ENCODE measurements at places on chromosomes 6 and 20.

DNA sequence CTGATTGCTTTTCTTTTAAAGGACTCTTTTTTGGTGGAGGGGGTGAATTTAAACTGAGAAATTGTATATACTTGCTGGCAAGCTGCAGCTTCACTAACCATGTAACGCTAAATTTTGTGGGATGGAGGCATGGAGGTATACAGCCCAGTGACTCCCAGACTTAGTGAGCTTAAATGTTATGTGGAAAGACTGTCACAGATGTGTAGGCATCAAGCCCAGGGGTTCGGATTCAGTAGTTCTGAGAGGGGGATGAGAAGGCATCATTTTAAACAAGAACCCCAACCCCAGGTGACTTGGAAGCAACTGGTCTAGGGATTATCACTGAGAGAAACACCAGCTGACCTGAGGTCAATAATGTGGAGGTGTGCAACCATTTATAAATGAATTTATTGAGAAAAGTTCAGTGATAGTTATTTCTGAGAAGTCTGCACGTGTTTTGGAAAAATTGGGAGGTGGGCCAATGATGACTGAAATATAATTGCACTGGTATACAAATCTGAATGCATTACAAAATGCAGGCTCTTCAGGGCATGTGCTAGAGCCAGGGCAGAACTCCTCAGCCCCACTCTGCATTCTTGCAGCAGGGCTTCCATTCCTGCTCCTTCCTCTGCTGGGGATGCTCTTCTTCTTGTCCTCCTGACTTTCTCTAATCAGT is 26.9 kb downstream of the RFPL4B start:
- no peak for DNase-seq

DNA sequence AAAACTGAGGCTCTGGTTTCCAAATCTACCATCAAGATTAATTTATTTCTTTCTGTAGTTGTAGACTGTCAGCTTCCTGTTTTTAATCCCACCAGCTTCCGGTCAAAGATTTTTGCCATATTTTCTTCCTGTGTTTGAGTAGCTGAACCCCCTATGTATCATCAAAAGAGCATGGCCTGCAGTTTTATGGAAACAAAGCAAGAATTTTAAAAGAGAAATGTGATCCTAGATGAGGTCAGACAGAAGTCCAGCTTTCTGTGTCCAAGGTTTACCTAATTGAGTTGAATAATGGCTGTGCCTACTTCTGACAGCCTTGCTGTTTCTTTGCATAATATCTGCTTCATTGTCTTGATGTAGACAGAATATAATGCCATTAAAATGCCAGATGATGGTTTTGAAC is 163.7 kb downstream of the CARMIL1 start:
- no peak for DNase-seq

DNA sequence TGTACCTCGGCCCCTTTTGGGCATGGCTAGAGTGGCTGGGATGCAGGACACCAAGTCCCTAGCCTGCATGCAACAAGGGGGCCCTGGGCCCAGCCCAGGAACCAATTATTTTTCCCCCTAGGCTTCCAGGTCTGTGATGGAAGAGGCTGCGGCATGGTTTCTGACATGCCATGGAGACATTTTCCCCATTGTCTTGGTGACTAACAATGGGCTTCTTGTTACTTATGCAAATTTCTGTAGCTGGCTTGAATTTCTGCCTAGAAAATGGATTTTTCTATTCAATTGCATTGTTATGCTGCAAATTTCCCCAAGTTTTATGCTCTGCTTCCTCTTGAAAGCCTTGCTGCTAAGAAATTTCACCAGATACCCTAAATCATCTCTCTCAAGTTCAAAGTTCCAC is 1269.6 kb upstream of the CITED2 start:
- DNase-seq: no peak

GRCh38 chr6:134267917-134268361 is 50.0 kb downstream of the SGK1 start:
- no peak for DNase-seq

GRCh38 chr20:9517297-9518162 is 3.1 kb downstream of the LAMP5 start:
- DNase-seq: no peak

DNA sequence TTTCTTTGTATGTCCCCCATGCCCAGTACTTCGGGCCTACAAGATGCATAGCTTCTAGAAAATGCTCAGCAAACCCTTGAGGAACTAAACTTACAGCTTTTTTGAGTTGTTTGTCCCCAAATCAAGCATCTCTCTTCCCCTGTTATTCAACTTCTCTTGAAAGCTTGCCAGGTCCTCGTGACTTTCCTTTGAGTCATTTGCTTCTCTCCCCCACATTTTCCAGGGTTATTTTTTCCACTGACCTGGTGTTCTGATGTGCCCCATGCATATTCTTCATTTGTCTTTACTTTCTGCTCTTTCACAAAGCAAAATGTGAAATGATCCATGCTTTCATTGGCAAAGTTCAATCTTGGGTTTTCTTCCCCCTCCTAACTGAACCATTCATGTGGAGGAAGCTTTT is 204.8 kb downstream of the TFAP2A start:
- no peak for DNase-seq

DNA sequence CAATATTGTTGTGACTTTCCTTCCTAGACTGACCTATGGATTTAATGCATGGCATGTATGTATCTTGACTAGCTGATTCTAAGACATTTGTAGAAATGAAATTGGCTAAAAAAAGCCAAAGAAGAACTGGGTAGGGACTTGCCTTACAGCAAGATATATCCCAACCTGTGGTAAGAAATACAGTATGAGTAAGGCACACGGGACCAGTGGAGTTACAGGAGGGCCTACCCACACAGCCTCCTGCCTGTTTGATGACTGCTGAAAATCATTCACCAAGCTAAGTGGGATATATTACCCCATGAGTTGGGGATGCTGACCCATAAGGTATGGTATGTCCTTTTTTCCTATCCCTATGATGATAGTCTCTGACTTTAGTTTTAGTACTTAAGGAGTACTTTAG is 112.2 kb downstream of the INSM1 start:
- no peak for DNase-seq

DNA sequence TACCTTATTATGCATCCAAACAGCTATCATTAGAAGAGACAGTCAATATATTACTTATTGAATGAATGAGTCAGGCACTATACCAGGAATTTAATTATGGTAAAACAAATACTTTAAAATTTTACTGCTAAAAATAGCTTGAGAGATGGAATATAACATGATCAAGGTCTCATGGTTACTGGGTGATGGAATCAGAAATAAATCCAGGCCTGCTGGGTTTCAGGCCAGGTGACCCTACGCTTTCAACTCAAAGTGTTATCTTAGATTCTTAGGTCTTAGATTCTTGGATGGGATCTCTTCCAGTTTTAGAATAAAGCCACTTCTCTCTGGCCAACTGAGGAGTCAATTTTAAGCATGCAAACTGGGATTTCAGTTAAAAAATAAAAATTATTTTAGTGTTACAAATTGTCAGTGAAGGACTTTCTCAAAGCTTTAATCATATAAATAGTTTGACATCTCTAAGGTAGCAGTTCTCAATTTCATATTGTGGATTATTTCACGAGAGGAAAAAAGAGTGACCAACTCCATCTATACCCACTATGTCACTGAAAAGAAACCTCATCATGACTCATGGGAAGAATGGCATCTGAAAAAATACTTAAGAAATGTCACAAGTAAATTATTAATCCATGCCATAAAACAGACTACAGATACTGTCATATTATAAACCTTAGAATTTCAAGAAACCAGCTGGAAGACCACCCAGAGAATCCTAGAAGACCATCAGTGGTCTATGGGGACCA is 283.4 kb upstream of the RUNX2 start:
- no peak for DNase-seq

DNA sequence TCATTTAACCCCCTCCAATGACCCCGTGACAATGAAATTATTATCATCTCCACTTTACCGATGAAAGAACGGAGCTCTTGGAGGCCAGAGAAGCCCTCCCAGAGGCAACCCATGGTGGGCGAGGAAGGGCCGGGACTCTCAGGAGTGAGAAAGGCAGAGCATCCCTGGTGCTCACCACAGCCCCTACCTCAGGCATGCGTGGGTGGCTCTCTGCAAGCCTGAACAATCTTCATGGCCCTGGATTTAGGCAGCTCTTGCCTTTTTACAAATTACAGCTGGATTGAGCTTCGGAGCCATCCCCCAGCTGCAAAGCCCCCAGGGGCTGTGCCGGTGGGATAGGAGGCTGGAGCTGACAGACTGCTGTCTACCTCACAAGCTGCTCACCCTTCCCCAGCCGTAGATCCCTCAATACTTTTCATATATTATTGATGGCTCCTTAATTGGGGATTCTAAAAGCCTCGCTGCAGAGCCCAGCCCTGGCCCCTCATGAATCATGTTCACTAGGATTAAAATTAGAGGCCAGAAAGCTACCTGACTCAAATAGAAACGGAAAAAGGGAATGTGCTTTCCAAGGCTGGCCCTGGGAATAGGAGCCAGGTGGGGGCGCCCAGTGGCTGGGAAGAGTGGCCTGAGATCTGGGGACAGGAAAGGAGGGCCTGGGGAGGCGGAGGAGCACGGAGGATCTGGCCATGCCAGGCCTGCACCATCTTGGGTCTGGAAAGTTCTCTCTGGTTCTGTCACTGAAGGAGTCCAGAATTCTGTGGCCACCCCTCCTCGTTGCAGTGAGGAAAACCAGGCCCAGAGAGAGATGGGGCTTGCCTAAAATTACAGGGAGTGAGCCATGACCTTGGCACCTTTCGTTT is 29.1 kb downstream of the CPNE5 start:
- no peak for DNase-seq

DNA sequence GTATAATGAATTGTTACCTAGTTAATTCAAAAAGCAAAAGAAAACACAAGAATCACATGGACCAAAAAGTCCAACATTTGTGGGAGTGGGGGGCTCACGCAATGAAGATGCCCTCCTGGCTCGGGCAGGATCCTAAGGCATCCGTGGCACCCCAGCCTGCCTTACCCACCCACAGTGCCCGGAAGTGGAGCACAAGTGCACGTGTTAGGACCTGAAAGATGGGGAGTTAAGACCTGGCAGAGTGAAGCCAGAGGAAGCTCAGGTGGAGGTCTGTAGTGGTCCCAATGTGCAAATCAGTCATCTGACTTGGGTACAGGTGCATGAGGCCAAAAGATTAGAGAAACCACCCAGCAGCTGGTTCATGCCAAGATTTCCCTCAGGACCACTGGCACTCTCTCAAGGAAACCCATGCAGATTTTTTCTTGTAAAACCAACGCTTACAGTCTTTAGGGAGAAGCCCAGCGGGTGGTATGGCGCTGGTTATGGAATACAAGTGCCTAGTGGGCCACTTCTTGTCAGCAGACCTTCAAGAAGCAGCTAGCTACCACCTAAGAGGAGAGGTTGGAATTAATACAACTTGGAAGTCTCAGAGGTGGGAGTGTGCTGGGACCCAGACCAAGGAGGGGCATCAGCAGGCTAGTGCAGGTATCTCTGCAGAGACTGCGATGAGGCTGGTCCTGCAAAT is 42.1 kb downstream of the BFSP1 start:
- DNase-seq: no peak

- no peak for DNase-seq
Measured at GRCh38 chr20:43605715-43606114, 15.0 kb downstream of the IFT52 start.

- no peak for DNase-seq
Measured at GRCh38 chr6:89212472-89212871, 4.7 kb downstream of the GABRR1 start.

DNA sequence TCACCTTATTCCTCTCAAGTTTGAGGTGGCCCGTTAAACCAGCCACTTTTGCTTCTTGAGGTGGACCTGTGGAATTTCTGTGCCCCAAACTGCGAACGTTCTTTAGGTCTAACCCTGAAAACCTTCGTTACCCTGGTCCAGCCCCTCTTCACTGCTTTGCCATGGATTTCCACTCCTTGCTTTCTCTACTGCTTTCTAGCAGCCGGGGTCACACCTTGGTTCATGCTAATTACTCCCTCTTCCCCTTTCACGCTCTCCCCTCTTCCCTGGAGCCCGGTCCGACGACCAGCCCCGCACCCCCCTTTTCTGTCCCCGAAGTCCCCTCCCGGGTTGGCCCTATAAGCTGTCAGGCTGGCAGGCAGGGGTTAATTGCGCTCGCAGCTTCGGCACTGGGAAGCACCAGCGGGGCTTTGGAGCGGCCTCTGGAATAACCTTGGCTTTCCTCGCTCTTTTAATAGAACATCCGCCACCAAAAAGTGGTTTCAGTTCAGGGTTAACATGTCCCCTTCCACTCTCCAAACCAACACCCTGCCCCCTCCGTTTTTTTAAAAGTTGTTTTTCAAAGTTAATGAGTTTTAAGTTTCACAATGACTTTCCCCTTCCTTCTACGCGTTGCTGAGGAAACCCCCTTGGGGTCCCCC is 1.4 kb upstream of the HIVEP1 start:
- DNase-seq: no peak

GRCh38 chr6:154797857-154798256 is 64.6 kb downstream of the SCAF8 start:
- DNase-seq: no peak

- no peak for DNase-seq
Measured at GRCh38 chr6:116035616-116036015, 25.1 kb downstream of the FRK start.

DNA sequence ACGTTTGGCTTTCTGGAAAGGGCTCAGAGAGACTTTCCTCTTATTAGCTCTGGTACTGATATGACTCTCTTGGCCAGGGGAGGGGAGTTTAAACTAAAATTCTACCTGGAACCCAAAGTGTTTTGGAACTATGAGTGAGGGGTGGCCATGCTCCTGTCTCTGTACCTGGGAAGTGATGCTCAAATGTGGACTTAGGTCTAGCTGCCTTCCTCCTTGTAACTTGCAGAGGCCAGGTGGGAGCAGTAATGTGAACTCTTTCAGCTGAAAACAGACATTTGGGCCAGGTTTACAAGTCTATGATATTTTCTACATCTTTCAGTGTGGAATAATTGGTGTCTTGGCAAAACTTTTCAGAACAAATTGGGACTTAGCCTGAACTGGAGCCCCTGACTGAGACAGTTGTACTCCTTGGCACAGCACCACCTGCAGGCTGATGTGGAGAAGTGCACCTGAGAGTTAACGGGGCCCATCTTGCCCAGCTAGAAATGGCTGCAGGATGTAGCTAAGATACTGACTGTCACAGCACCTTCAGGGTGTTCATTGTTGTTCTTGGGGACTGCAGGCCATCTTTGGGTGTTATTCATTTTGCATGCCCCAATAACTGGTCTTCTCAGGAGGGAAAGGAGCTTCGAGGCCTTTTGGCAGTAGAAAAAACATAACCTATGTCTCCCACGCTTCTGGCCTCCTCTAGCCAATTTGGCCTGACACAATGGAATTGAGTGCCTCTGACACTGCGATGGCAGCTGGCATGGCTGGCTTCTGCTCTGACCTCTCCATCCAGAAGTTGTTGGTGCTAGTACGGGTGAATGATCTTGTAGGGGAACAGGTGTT is 37.1 kb downstream of the CD109 start:
- DNase-seq: peak; percentile 49

- no peak for DNase-seq
Measured at GRCh38 chr6:157898169-157898568, 75.1 kb downstream of the SNX9 start.
